AG08395 (cell line): ENCODE measurements at places on chromosomes 13 and 19.

DNA sequence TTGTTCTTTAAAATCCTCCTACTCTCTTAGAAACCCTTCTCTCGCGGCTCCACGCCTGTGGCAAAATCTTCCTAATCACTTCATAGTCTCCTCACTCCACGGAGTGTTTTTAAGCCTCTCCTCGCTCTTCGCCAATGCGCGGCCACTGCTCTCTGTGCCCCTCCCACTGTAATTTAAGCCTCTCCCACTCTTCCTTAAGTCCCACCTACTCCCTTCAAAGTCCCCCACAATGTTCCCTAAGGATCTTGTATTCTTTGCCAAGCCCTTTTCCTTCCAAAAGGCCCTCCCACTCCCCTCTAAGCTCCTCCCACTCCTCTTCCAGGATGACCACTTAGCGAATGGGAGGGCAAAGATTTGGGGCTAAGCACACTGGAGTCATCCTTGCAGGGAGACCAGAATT, 1.3 kb downstream of the FIZ1 start:
- DNase-seq, result no peak

DNA sequence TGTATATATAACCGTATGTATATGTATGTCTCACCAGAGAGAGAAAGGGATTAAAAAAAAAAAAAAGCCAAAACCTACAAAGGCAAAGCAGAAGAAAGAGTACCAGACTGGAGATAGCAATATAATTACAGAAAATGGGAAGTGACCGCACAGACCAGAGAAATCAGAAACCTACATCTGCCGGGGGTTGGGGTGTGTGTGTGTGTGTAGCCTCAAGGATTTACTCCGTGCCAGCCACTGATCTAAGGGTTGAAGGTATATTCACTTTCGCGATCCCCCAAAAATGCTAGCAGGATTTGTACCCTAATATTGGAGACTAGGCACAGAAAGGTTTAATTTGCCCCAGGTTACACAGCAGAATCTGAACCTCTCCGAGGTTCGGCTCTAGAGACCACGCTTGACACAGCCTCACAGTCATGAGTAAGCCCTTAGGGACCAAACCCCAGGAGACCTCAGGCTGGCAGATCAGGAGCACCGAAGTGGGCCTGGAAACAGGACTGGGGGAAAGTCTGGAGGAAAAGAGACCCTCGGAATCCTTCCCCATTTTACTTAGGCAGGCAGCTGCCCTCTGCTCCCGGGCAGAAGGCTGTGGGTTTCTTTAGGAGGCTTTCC, 14.8 kb downstream of the ARL11 start:
- no peak for DNase-seq

DNA sequence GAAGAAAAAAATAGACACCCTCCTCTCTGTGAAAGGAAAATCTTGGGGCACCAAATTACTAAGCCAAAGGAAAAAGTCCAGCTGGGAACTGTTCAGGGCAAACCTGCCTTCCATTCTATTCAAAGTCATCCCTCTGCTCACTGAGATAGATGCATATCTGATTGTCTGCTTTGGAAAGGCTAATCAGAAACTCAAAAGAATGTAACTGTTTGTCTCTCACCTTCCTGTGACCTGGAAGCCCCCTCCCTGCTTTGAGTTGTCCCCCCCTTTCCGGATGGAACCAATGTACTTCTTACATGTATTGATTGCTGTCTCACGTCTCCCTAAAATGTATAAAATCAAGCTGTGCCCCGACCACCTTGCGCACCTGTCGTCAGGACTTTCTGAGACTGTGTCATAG, 216.0 kb upstream of the SOX1 start:
- no peak for DNase-seq

- no peak for DNase-seq
Observed at GRCh38 chr19:1322198-1322981, 36.7 kb downstream of the EFNA2 start.

GRCh38 chr19:47618771-47619170, 9.8 kb downstream of the BICRA start:
- no peak for DNase-seq

GRCh38 chr13:88976466-88976865, 1305.3 kb downstream of the SLITRK5 start:
- no peak for DNase-seq

GRCh38 chr19:38145623-38146022, 78.4 kb downstream of the DPF1 start:
- DNase-seq, result no peak

DNA sequence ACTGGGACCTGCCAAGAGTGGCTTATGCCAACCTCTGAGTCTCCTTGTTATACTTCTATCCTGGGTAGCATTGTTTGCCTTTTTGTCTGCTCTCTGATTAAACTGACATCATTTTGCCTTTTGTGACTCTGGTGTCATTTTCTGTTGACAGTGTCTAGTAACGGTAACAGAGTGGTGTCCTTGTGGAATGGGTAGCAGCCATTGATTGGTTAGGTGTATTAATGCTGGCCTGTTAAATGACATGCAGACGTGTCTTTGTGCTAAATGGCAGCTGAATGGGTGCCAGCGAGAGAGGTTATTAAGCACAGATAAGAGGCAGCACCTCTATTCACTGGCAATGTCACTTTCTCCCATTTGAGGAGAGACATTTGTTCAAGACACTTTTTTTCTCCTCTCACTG, 1289.4 kb downstream of the PCDH9 start:
- DNase-seq, result no peak

GRCh38 chr13:111353508-111353907, 33.1 kb downstream of the TEX29 start:
- no peak for DNase-seq

DNA sequence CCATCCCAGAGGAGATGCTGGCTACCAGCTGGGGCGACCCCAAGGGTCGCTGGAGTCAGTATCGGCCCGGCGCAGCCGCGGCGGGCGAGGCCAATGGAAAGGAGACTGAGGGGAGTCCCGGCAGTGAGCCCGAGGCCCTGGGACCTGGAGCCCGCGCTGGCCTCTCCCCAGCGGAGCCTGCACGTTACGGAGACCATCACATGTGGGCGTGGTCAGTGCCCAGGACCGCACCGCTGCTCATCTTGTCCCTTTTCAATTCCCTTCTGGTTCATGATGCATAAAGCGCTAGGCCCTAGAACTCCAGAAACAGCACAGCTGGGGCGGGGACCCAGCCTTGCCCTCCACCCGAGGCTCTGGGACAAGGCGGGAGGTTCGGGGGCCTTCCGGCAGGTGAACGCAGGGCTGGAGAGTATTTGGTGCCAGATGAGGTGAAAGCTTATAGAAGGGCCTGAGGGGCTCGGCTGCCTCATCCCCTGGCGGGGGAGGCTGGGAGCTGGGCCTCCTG, 8.0 kb downstream of the C19orf25 start:
- no peak for DNase-seq

GRCh38 chr19:4368128-4368820, 24.9 kb downstream of the MPND start:
- no peak for DNase-seq

GRCh38 chr19:373391-374182, 29.0 kb upstream of the MIER2 start:
- no peak for DNase-seq

GRCh38 chr19:38679839-38680238, 32.4 kb downstream of the ACTN4 start:
- no peak for DNase-seq

DNA sequence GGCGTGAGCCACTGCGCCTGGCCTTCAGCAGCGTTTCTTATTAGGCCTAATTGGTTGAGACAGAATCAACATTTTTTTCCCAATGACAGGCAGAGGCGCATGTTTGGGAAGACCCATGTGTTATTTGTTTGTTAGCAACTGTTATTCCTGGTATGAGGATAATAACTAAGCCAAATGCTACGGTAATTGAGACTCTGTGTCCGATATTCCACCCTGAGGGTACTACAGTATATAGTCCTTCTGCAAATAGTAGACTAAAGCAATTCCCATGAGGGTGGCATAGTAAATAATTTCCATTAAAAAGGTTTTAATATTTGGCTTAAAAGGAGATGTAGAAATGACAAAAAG, 18.4 kb upstream of the CCL25 start:
- no peak for DNase-seq

DNA sequence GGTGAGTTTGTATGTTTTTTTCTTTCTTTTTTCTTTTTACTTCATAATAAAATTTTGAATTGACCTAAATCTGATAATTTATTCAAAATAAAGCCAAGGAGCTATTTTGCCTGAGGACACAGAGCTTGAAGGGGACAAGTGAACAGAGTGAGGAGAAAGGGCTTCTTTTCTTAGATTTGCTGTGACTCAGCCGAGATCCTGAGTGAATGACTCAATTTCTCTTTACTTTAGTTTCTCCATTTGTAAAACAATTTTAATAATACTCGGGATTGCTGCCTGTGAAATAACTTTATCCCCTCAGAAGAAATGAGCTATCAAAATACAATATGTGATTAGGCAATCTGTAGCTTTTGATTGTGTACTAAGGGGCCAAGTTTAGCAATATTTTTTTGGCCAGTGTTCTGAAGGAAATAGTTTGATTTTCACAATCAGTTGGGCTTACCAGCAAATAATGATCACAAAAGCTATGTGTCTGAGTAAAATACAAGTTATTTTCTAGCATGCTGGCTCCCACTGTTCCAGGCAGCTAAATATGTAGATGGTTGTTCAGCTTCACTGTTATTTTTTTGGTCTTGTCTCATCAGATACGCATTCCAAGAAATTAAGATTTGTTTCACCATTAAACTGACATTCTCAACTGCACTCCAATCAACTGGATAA, 437.5 kb downstream of the FGF9 start:
- DNase-seq, result peak; percentile 57

GRCh38 chr19:16023146-16023915, 53.0 kb upstream of the TPM4 start:
- DNase-seq, result no peak

DNA sequence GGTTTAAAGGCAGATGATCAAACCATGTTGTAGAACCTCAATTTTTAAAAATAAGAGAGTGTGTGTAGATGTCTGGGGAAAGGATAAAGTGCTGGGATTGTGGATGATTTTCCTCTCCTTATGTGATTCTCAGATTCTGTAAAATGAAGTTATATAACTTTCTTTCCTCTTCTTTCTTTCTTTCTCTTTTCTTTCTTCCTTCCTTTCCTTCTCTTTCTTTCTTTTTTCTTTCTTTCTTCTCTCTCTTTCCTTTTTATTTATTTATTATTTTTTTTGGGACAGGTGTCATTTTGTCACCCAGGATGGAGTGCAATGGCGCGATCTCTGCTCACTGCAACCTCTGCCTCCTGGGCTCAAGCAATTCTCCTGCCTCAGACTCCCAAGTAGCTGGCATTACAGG, 82.6 kb downstream of the GADD45B start:
- no peak for DNase-seq

DNA sequence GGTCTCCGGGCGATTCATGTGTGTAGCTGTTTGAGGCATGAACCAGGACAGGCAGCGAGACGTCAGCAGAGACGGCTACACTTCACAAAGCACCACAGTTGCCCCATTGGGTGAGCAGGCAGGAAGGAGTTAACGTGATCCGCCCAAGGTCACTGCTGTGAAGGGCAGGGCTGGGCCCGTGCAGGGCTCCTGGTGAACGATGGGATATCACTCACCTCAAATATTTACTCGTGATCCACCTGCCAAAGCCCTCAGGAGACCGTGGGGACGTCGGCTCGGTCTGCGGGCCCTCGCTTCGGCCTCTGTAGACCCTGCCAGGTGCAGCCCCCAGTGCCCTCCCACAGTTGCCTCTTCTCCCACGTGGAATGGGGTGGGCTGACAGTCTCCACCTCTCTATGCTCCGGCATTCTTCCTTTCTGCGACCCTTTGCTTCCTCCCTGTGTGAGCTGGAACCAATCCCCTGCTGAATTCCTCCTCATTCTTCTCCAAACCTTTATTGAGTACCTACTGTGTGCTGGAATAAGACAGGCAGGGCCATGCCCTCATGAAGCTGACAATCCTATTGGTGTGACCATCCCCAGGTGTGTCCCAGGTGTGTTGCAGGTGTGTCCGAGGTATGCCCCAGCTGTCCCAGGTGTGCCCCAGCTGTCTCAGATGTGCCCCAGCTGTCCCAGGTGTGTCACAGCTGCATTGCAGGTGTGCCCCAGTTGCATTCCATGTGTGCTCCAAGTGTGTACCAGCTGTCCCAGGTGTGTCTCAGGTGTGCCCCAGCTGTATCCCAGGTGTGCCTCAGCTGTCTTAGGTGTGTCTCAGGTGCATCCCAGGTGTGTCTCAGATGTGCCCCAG, 2.0 kb upstream of the GRK1 start:
- DNase-seq, result no peak

DNA sequence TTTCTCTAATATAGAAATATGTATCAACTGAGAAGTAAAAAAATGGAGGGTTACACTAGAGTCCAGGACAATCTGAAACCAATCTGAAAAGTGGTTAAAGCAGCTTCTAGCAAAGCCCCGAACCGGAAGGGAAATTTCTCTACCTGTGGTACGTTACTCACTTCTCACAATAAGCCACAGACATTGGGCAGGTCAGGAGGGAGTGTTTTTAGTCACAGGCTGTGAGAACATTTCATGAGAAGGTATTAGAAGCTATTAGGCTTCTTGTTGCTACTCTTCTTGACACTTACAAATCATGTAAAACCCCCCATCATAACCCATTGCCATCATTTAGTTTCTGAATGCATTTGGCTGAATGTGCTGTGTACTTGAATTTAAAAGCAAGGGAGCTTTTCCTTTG, 120.9 kb downstream of the NUFIP1 start:
- no peak for DNase-seq

GRCh38 chr13:24063281-24063877, 97.1 kb upstream of the SPATA13 start:
- no peak for DNase-seq

DNA sequence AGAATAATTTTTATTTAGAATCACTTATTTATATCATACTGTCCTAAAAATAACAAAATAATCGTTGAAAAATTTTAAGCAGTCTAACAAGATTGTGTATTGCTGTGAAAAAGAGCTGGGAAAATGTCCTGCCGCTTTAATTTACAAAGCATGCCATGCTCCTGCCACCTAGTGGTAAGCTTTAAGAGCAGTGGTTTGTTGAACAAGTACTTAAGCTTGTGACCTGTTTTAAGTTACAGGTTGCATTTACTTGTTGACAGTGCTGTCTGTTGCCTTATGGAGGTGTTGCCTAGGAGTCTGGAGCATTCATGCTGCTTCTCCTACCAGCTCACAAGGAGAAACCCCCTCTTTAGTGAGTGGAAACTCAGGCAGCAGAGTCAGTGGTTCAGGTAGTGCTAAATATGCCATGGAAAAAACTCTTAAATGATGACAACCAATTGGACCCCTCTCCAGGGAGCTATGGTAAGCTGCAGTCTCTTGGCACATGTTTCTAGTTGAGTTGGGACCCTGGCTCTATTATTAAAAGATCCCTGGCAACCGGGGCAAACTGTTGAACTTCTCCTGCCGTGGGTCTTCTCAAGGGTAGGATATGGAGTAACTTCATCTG, 68.4 kb downstream of the SPATA13 start:
- DNase-seq, result peak; percentile 69

DNA sequence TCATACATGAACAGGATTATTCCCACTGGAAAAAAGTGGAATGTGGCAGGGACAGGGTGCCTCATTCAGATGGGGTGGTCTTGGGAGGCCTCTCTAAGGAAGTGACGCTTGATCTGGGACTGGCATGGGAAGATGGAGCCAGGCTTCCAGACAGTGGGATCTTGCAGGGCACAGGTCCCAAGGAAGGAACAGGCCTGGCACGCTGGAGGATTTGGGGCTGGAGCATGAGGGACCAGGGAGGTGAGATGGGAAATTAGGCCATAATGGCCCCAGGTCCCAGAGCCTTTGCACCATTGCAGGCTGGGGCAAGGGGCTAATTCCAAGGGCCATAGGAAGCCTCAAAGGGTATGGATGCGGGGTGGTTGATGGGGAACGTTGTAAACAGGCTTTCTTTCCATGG, 9.2 kb downstream of the ZNF536 start:
- DNase-seq, result no peak
